ENCODE measurements at places on chromosomes 2 and 18. TPM values are rescaled to one million over a fixed set of nuclear protein-coding genes. Genes with fewer than 3 reads are reported as not detected.

DNA sequence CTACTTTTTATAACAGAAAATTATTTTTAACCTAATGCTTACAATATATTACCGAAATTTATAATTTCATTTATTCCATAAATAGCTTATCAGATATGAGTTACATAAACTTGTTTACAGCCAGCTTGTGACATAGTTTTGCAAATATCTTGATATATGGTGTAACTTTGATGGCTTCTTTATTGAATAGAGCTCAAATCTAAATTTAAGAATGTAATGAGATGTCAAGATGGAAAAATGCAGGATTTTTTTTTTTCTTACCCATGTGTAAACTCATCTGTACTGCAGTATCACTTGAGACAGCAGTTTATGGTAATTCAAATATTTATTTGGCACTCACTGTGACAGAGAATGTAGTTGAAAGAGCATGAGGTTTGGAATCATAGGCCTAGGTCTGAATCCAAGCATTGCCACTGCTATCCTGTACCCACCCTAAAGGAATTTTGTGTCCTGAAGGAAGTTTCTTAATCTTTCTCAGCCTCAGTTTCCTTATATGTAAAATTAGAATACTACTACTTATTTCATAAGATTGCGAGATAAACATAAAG lies 3.8 kb downstream of the CREB1 start:
- no peak for DNase-seq

GRCh38 chr2:205835251-205835791 lies 153.0 kb downstream of the NRP2 start:
- DNase-seq = no peak

GRCh38 chr2:168796583-168797285 lies 5.7 kb upstream of the NOSTRIN start:
- DNase-seq = no peak

DNA sequence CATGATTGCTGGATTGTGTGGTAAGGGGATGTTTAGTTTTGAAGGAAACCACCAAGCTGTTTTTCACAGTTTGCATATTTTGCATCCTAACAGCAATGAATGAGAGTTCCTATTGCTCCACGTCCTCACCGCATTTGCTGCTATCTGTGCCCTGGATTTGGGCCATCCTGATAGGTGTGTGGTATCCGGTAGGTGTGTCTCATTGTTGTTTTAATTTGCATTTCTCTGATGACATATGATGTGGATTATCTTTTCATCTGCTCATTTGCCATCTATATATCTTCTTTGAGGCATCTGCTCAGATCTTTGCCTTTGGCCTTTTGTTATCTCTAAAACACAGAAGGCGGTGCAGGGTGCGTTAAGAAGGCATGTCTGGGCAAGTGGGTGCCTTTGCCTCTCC lies 73.3 kb downstream of the LONRF2 start:
- no peak for DNase-seq

The SRBD1 gene
- total RNA-seq = 21.9 TPM
